ENCODE measurements at places on chromosomes 2 and 18.
A peak's percentile ranks its signal among the peaks of the same experiment; 100 is the strongest.

- no peak for DNase-seq
These were observed 381.6 kb downstream of the NYAP2 start for GRCh38 chr2:225781145-225781544.

DNA sequence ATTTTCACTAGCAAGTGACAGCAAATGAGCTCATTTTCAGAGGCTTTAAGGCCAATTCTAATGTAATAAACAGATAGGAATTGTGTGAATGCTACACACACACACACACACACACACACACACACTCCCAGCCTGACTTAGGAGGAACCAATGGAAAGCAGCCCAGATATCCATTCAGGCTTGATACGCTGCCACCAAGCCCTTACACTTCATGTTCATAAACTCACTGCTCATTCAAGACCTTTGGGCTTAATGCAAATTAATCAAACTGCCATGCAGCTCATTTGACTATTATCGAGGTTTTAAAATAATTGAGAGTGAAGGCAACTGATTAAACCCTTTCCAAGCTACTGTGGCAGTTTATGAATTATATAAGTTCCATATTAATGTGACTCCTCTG is 298.9 kb upstream of the NCKAP5 start:
- DNase-seq, result no peak

GRCh38 chr2:182132605-182133004 is 147.0 kb downstream of the PPP1R1C start:
- DNase-seq, result peak; percentile 9

DNA sequence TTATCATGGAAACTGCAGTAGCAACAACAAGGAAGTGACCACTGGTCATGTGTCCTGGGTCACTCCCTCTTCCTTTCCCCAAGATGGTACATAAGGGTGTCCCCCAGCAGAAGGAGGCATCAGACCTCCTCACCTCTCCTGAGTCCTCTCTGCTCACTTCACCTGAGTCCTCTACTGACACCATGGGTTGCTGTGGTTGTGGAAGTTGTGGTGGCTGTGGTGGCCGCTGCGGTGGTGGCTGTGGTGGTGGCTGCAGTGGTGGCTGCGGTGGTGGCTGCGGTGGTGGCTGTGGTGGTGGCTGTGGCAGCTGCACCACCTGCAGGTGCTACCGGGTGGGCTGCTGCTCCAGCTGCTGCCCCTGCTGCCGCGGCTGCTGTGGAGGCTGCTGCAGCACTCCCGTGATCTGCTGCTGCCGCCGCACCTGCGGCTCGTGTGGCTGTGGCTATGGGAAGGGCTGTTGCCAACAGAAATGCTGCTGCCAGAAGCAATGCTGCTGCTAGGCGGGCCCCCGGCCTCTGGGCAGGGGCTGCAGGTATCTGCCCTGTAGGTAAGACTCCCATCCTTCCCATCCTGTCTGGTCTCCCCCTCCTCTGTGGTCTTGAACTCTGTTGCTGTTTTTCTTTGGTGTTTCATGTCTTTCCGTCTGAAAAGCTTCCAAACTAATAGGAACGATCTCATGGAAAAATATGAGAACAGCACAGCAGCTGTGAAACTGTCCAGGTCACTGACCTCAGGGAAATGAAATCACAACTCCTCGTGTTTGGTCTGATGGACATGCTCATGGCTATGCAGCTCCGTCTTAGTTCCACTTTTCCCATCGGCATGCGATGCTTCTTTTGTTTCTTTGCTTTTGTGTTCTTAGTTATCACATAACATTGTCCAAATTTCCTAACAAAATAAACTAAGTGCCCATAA is at the start of gene SCYGR4:
Gene SCYGR4, plus strand, starts transcription at position 183 of the 915 bp plus-strand sequence. Its CDS starts 0 bp downstream, at position 183.
- DNase-seq, result peak; percentile 27

GRCh38 chr2:85584354-85584856 is at the start of gene VAMP5:
Gene VAMP5, plus strand, starts transcription at chr2:85584431. Its CDS starts 60 bp downstream, at chr2:85584491.
- no peak for DNase-seq

DNA sequence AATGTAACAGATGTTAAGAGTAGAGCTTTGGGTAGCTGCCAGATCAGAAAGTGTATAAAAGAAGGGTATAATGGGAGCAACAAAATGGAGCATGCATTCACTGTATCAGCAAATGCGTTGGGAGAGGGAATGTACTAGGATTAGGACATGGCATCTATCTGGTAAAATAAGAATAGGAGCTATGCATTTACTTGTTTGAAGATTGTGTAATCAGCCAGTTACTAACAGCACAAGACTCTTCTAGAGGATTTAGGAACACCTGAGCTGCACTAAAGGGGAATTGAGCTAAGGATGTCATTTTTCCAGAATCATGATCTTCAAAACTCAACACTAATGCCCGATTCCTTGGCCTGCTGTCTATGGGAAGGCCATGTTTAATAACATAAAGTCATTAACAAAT is 394.2 kb upstream of the TNP1 start:
- DNase-seq, result no peak

GRCh38 chr2:177430411-177430810 is 37.8 kb downstream of the AGPS start:
- DNase-seq, result no peak

- DNase-seq, result peak; percentile 8
These were observed 50.4 kb upstream of the MCM6 start for GRCh38 chr2:135926605-135927004.

DNA sequence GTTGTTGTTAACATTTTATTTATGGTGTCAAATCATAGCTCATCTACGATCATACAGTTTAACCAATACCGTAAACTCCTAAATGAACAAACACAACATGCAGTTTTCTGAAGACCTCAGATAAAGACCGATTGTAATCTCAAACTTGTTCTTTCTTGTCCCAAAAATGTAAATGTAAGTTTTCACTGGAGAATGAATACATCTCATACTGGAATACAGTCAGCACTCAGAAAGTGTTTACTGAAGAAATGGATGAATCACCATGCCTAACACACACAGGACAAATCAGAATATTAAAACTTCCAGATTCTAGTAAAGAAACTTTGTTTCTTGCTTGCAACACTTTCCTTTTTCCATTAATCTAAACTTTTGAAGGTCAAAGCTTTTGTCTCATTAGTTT is 380.5 kb downstream of the DLGAP1 start:
- DNase-seq, result no peak

GRCh38 chr2:15610430-15610952 is 18.8 kb downstream of the DDX1 start:
- DNase-seq, result no peak

Measured in tongue (tissue), 3 donors.